ENCODE measurements at places on chromosomes 1 and 21.
A peak's percentile ranks its signal among the peaks of the same experiment; 100 is the strongest.

GRCh38 chr1:18012686-18013085 is 94.9 kb upstream of the IGSF21 start:
- DNase-seq = no peak

- DNase-seq = peak; percentile 64
Measured at GRCh38 chr1:10909697-10910680, 102.5 kb upstream of the TARDBP start.

DNA sequence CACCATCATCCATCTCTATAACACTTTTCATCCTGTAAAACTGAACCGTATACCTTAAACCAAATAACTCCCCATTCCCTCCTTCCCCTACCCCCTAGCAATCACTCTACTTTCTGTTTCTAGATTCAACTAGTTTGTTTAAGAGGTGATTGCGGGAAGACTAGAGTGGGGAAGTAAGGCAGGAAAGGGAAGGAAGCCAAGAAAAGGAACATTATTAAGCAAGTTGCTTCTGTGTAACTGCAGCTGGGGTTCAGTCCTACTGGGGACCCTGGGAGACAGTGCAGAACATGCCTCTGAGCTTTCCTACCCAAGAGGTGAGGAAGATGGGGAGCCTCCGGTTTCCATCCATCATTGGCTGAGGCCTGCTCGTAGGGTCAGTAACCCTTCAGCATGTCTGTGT is 28.9 kb upstream of the H3-3A start:
- DNase-seq = no peak

DNA sequence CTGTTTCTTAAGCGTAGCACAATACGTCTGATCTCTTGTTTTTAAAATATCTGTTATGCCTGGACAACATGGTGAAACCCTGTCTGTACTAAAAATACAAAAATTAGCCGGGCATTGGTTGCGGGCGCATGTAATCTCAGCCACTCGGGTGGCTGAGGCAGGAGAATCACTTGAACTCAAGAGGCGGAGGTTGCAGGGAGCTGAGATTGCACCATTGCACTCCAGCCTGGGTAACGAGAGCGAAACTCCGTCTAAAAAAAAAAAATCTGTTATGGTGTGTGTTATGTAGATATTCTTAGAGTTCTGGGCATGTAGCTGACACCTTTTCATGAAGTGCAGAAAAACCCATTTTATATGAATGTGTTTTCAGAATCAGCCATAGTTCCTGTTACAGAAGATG is 38.2 kb downstream of the RABGAP1L start:
- DNase-seq = no peak

GRCh38 chr1:240652961-240653409 is 41.0 kb upstream of the GREM2 start:
- DNase-seq = no peak

- DNase-seq = no peak
Measured at GRCh38 chr1:218361298-218362065, 16.3 kb downstream of the TGFB2 start.

DNA sequence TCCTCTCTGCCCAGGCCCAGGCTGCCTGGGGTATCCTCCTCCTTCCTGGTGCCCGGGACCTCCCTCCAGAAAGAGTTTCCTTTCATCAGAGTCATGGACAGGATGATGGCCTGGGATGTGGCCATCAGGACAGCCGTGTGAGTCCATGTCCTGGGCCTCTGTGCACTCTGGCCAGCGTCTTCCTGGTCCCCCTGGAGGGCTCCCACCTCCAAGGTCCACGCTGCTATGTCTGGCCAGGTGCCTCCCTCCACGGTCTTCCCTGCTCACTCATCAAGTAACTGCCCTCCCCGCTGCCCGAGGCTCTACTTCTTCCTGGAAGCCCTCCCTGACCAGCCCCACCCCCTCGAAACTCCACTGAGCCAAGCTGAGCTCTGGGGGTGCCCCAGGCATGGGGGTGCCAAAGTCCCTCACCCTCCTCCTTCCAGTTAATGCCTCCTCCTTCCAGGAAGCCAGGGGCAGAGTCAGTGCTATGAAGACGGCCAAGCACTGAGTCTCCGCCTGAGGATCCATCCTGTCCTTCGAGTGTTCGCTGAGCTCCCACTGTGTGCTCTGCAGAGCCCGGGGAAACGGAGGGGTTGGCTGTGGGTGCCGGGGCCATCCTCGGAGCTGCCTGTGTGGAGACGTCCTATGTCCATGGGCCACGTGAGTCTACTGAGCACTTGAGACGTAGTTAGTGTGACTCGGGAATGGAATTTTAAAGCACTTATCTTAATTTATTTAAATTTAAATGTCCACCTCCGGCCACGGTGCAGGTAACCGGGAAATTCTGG is 28.5 kb upstream of the TTC34 start:
- DNase-seq = no peak

- no peak for DNase-seq
Measured at GRCh38 chr1:40045766-40046165, 5.2 kb downstream of the CAP1 start.

DNA sequence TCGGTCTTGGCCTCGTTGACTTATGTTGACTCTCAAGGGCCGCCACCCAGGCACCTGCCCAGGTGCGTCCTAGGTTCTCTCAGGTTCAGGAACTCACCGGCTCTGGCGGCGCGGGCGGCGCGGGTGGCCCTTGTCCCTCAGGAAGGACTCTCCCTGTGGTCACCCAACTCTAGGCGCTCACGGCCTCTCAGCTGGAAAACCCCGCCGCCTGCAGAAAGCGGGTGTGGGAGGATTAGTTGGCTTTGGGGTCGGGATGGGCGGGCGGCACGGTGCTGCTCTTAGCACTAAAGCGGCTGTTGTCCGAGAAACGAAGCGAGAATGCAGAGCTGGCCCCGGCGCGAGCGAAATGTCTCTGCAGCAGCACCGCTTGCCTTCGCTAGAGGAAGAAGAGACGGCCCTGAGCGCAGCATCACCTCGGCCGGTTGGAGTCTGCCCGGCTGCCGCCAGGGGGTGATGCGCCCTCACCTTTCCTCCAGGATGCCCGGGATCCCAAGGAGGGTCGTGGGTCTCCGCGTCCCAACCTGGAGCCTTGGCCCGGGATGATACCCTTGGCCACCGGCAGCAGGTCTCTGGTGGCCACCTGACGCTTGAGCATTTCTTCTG is 8.1 kb upstream of the TADA1 start:
- DNase-seq = no peak

DNA sequence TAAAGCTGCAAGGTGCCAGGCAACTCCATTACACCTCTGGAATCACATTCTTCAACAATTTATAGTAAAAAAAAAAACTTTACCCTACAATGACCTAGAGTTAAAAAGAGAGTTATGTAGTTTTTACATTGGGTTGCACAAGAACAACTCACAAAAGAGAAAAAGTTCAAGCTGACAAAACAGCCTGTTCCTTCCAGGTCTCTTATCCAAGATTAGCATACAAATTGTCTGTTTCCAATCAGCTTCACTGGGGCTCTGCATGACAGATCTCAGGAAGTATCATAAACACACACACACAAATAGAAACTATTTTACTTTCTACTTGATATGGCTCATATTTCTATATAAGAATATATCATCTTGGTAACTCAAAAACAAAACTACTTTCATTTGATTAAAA is 154.6 kb downstream of the PCNX2 start:
- no peak for DNase-seq

DNA sequence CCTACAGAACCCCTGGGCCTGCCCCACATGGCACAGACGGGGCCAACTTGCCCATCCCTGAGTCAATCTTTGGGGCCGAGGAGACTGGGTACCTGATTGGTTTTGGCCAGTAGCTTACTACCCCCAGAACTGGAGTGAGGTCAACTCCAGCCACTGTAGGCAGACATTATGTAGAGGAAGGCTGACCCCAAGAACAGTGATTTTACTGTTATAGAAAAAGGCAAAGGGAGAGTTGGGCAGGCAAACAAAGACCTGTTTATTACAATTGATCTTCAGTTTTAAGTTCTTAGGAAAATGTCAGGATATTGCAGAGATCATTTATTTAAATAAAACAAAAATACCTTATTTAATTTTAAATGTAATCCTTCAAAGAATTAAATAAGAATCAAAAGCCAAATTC is 653.8 kb downstream of the NPHP4 start:
- no peak for DNase-seq

- DNase-seq = no peak
Measured at GRCh38 chr1:158946785-158947184, 15.4 kb downstream of the PYHIN1 start.

DNA sequence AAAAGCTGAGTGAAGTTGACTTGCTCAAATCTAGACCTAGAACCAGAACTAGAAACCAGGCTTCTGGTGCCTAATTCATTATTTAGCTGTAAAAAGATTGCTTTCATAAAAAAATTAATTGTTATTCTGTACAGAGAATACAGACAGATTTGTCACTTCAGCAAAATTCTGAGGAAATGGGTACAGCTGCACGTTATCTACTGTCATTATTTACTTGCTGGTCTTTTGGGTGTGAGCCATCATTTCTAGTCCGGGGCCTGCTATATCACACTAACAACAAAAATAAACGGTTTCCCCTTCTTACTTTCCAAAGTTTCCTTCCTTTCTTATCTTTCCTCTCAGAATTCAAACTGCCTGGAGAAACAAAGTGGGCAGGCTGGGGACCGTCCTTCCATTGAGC is 68.3 kb downstream of the PTGER3 start:
- DNase-seq = no peak

GRCh38 chr1:240804475-240804874 is 192.5 kb upstream of the GREM2 start:
- no peak for DNase-seq

- no peak for DNase-seq
Measured at GRCh38 chr1:32848354-32849063, 22.2 kb downstream of the FNDC5 start.

GRCh38 chr1:3670823-3671265 is 18.5 kb downstream of the TP73 start:
- peak; percentile 0 for DNase-seq

- no peak for DNase-seq
Measured at GRCh38 chr1:36432616-36433015, 17.6 kb downstream of the OSCP1 start.

GRCh38 chr1:156692441-156692924 is 12.9 kb downstream of the CRABP2 start:
- DNase-seq = no peak

GRCh38 chr1:36554323-36554628 is 71.6 kb upstream of the CSF3R start:
- no peak for DNase-seq

DNA sequence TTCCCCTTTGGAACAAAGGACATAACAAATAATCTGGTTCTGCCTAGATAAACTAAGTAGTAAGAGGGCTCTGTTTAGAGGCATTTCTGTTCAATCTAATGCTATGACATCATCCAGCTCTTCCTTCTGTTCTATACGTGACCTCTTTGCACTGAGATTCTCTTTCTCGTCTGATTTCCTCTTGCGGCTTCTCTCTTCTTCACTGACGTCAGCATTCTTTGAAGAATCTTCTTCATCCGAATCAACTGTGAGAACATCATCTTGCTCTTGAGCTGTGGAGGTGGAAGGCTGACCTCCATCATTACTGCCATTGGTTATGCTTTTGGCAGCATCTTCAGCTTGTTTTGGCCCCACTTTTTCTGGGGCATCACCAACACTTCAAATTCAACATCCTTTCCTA is 130.4 kb downstream of the HS2ST1 start:
- peak; percentile 27 for DNase-seq

DNA sequence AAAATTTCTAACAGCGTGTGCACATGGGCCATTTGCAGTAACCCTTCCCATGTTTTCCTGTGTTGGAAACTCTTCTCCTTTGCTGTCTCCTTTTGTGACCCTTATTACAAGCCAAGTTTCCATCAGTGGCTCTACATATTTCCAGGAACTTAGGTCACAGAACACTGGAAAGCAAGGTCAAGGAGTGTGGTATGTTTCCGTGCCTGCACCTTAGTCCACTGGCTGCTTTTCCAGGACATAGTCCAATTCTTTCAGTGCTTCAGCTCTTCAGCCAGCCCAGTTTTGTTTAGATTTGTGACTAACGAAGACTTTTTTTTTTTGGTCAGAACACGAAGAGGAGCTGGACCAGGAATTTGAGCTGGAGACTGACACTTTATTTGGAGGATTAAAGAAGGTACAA is 33.8 kb downstream of the HHAT start:
- DNase-seq = no peak

DNA sequence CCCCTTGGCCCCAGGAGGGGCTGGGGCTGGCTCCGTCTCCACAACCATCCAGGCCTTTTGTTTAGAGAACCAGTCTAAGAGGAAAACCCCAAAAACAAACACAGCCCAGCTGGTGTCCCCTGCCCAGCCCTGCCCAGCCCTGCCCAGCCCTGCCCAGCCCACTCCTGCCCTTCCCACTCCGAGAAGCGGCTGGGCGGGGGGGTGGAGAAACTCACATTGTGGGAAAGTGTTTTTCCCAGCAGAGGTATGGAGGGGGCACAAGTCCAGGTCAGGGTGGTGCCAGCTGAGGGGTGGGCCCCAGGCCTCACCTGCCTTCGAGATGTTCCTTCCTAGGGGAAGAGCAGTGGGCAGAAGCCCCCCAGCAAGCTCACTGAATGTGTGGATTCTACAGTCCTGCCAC is 10.0 kb upstream of the FAM131C start:
- DNase-seq = no peak

DNA sequence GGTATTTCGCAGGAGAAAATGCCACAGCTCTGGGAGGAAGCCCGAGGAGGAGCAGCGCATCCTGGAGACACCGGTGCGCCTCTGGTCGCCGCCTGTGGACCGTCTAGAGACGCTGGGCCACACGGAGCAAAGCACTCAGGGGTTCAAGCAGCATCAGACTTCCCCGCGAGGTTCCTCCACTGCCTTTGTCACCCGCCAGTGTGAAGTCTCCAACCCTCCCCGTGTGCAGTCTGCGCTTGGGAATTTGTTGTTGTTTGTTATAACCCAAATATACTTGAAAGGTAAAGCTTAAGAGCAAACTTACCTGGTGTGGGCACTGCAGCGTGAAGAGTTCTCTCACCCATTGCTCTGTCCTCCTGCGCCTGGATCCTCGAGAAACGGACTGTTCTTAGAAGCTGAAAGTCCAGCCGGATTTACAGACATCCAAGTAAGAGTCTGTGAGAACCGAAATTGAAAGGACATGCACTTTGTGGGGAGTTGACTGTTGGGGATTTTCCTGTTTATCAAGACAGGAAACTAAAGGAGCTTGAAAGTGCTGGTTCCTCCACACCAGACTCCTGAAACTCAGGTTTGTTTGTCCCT is at the start of gene GBP4:
GBP4 (minus strand) TSS at position 452 of the 582 bp plus-strand sequence; CDS start at position 344, 108 bp downstream.
- peak; percentile 58 for DNase-seq

- no peak for DNase-seq
Measured at GRCh38 chr1:53618500-53619366, 120.2 kb downstream of the GLIS1 start.

Data from CD4-positive, alpha-beta T cell treated with Interferon gamma for 1 hour (primary cell).